ENCODE measurements at places on chromosomes 16 and 17.

GRCh38 chr16:82995286-82995923 is 368.6 kb downstream of the CDH13 start:
- no peak for DNase-seq

GRCh38 chr17:80962356-80963329 is 29.0 kb upstream of the CHMP6 start:
- DNase-seq, result no peak

- peak; percentile 86 for DNase-seq
Observed at GRCh38 chr17:142102-142661, 4.8 kb downstream of the SCGB1C2 start.

DNA sequence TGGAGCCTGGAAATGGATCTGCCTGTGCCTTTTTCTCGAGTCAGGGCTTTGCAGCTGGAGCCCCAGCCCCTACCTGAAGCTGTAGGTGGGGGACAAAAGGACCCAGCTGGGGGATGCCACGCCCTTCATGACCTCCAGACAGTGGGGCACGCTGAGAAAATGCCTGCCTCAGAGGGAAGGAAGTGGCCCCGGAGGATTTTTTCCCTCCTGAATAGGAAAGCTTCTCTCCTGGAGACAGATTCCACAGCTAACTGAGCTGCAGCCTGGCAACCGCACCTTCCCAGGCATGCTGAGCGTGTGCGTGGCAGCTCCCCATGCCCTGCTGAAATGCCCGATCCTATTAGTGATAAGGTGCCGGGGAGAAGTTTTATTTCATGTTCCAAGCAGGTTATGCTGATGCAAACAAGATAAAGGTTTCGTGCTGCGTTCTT is 58.0 kb downstream of the AIPL1 start:
- DNase-seq, result no peak

Data from SK-N-MC (cell line).